GM23248 (cell line): ENCODE measurements at places on chromosomes 7 and 10. TPM values are rescaled to one million over a fixed set of nuclear protein-coding genes. Genes with fewer than 3 reads are reported as not detected.

HHEX gene
- 0.10 and 0.32 TPM in 2 replicates for polyA plus RNA-seq

CHN2 gene
- 1.4 and 2.3 TPM in 2 replicates for polyA plus RNA-seq

CNNM1 gene
- polyA plus RNA-seq = 0.95 and 1.1 TPM in 2 replicates

INA gene
- polyA plus RNA-seq = 0.18 and 0.20 TPM in 2 replicates

NODAL gene
- not detected in 2 replicates for polyA plus RNA-seq

MPLKIP gene
- 51.5 and 58.2 TPM in 2 replicates for polyA plus RNA-seq

ITGA8 gene
- polyA plus RNA-seq = 0.23 TPM in 1 of 2 replicates, not detected in the other
